ENCODE measurements at places on chromosomes 13 and 19.

- DNase-seq = no peak
Measured at GRCh38 chr19:46629546-46630025, 4.7 kb upstream of the PTGIR start.

DNA sequence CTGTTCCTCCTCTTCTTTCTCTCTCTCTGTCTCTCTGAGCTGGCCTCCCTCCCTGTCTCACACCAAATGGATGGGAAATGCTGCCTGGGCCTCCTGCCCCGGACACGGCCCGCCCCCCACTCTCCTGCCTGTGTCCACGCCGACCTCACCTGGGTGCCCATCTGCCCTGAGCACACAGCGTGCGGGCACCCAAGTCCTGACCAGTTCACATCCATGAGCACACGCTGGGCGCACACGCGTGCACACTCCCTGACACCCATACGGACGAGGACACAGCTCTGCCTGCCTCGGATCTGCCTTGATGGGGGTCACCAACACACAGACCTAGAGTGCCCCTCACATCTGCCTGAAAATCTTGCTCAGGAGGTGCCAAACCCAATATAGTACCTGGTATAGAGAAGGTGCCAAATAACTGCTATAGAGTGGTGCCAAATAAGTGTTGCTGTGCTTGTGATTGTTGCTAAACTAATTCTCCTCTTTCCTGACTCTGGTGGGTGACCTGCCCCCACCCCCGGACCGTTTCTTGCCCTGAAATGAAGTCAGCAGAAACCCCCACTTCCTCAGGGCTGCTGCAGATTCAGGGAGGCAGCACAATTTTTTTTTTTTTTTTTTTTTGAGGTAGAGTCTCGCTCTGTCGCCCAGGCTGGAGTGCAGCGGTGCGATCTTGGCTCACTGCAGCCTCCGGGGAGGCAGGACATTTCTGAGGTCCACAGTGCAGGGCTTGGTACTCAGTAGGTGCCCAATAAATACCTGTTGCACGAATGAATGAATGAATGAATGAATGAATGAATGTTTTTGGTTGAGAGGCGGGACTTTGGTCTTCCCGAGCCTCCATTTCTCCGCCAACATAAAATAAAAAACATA is 4.6 kb downstream of the NFIC start:
- no peak for DNase-seq

GRCh38 chr13:45209229-45209628 is 8.4 kb upstream of the KCTD4 start:
- no peak for DNase-seq

DNA sequence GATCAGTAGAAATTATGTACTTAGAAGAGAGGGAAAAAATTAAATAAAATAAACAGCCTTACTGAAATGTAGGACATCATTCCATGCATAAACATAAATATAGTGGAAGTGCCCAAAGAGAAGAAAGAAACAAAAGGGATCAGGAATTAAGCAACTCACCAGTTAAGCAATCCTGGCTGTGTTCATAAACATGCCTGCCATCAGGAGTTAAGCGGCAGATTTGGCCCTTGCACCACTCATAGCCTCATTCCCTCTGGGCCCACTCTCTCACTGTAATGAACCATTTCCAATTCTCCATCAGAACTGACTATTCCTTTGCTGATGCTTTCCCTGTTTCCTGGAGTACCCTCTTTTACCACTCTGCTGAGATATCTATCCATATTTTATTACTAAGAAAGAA is 281.4 kb downstream of the LHFPL6 start:
- no peak for DNase-seq

DNA sequence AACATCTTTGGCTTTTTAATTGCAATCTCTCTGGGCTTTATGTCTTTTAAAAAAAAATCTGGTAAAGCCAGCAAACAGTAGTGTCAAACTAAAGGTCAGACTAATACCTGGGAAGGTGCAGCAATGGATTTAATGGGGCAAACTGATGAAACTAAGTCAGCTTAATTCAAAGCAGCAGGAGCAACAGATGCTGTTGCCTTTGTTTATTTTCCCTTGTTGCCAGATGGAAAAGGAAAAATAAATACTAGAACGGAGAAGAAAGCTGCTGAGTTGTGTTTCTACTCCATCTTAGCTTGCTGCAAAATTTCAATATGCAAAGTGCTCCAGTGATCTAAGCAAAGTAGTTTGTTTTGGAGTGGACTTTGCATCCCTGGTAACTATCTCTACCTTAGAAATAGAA is 1097.8 kb downstream of the PCDH17 start:
- DNase-seq = no peak

DNA sequence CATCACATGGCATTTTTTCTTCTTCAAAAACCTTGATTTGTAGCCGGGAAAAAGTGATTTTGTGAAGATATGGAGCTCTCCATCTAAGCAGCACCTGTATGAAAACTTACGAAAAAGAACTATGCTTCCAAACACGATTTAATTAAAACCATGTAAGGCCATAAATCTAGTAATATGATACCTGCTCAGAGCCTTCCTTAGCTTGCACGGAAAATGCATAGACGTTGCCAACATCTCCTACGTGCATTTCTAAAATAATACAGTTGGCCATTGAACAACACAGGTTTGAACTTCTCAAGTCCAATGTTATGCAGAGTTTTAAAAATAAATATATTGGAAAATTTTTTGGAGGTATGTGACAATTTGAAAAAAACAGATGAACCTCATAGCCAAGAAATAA is 59.1 kb upstream of the RNF113B start:
- no peak for DNase-seq

DNA sequence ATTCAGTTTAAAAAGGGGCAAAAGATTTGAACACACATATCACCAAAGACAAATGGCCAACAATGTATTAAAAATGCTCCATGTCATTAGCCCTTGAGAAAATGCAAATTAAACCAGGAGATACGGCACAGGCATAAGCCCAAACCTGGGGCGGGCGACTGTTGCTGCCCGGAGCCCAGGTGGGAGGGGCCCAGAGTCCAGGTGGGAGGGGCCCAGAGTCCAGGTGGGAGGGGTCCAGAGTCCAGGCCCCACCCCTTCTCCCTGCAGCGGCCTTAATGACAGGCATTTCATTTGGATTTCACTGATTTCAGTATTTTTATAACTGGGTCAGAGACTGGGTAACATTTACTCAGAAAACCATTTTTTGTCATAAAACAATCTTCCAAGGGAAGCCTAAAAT is 78.2 kb downstream of the RASA3 start:
- no peak for DNase-seq

- no peak for DNase-seq
Measured at GRCh38 chr19:33514885-33515551, 6.6 kb downstream of the PEPD start.

DNA sequence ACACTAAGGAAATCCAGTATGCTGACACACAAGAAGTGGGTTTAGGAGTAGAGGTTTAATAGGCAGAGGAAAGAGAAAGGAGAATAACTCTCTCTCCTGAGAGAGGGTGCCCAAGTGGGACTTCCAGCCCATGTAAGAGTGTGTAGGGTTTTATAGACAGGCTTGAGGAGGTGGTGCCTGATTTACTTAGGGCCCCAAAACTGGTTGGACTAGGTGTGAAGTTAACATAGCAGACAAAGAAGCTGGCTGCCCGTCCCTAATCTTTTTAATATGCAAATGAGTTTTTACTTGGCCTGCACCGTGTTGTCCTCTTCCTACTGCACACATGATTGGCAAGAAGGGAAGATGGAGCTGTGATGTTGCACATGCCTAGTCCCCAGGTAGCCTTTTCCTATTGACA is 752.5 kb upstream of the SLITRK5 start:
- DNase-seq = no peak

- no peak for DNase-seq
Measured at GRCh38 chr19:3966051-3967017, 4.6 kb downstream of the DAPK3 start.

DNA sequence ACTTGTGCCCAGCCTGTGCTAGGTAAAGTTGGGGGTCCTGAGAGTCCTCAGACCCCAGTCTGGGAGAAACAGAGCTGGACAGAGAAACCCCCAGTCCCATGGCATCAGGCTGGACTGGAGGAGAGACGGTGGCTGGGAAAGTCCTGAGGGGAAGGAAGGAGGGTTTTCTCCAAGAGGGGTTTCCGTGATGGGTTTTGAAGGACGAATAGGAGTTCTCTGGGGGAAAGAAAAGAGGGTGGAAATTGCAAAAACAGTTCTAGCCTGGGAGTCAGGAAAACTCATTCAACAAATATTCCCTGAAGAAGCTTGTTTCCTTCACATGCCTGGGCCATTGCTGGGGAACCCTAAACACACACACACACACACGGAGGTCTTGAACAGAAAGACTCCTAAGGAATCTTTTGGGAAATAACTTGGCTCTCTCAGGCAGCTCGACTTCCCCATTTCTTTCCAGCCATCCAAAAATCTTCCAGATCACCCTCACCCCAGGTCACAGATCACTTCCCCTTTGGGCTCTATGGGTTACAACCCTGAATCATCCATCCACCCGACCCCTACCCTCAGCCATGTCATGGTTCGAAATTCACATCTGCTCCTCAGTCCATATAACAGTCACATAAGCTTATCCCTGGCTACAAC is 47.5 kb downstream of the COLGALT1 start:
- no peak for DNase-seq

DNA sequence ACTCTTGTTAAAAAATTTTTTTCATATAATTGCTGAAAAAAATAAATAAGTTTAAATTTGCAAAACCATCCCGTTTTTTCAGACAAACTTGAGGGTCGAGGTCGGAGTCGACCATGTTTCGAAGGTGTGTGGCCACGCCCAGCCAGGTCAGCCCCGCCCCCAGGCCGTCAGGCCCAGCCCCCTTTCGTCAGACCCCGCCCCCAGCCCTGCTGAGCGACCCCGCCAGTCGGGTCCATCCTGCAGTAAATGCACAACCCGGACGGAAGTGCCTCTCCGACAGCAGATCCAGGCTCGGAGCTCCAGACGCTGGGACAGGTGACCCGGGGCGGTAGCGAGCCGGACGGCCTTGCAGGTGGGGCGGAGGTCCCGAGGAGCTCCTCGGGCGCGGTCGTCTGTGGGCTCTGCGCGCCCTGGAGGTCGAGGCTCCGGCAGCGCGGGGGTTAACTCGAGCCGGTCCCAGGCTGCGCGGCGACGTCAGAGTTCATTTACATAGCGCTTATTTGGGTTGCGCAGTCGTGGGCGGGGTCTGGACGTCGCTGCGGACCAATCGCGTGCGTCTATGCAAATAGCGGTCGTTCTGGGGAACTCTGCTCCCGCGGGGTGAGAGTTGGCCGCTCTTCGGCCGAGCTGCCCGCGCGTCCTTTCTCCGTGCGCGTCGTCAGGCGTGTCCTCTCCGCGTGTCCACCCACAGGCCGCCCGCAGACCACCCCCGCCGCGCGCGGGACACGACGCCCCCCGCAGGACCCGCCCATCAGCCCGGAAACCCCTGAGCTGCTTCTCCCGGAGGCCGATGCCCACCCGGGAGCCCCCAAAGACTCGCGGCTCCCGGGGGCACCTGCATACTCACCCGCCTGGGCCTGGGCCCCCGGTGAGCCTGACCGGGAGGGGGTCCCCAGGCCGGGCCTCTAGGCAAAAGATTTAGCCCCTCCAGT is at the start of gene OCEL1:
Gene OCEL1, plus strand, starts transcription at position 225 of the 932 bp plus-strand sequence. Its CDS starts 22 bp downstream, at position 247.
- DNase-seq = peak; percentile 96

DNA sequence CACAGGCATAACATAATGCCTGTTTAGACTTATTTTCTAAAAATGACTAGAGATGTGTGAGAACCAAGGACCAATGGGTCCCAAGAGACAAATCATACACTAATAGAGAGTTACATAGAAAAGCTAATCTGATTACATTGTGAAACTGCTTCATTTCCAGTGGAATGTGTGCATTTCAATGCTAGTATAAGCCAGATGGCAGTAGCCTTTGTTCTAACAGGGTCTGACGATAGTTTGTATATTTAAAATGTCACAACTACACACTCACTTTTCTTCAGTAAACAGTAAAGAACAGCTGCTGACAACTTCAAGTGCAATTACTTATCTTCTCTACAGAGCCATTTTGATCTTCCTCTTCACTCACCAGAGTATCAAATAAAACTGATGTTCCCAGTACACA is 4.3 kb upstream of the SLITRK5 start:
- DNase-seq = no peak

DNA sequence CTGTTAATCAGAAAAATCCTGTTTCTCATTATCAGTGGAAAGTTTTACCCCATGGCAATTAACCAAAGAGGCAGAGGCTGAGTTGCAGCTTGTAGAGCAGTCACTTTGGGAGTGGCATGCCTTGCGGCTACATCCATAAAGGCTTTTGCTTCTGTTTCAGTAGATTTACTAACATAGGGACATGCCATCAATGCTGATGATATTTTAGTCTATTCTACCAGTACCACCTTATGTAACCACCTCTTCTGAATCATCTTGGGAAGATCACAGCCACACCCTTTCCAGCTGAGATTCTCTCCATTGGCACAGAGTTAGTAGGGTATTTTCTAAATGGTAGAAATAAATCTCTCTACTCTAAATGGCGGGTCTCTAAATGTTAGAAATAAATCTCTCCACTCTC is 37.5 kb downstream of the POSTN start:
- DNase-seq = no peak

DNA sequence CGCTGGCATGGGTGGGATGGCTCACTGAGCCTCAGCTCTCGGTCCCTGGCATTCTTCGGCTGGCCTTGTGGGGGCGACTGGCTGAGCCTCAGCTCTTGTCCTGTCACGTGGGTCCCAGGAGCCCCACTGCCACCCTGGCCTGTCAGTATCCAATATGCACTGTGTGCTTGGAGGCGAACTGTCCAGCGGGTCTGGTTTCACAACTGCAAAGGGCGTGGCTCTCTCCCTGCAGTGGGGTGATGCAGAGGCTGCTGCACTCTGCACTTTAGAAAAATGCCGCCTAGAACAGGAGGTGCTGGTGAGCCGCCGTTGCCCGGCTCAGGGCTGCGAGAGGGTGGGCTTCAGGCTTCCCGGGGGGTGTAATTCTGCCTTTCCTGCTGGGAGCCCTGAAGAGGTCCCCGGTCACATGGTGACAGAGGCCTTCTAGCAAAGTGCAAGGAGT is 17.0 kb upstream of the TMEM255B start:
- DNase-seq = no peak

DNA sequence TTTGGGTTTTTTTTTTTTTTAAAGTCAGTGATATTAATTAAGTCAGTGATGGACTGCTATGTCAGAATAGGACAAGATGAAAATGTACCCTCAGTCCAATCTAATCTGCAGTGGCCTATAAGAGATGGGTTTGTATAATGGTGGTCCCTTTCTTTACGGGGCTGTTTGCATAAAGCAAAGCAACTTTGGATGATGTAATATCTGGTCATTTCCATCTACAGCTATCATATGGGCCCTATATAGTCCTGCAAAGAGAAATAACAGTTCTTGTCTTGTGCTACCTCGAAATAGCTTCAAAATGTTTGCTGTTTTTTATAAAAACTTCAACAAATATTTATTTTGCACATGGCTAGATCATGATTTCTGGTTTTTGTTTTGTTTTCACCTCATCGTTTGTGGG is 20.2 kb upstream of the POMP start:
- no peak for DNase-seq

DNA sequence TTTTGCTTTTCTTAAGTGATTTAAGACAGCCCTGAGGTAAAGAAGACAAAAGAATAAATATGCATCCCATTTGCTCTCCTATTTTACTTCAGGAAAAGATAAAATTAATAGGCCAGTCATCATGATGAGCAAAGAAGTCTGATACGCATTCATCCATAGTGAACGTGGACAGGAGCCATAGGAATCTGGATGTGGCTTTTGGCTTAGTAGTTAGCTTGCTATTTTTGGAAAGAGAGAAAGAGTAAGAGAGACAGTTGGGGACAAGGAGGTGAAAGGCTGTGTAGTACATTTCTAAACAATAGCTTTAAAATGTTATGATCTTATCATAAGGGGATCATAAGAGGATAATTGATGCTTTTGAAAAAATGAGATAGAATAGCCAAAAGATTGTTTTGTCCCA is 545.2 kb downstream of the IRS2 start:
- no peak for DNase-seq

GRCh38 chr13:39612023-39612637 is 9.1 kb upstream of the LHFPL6 start:
- DNase-seq = peak; percentile 38

Data from T follicular helper cell (primary cell).